ENCODE measurements at places on chromosomes 7 and 10.
A peak's percentile ranks its signal among the peaks of the same experiment; 100 is the strongest.

DNA sequence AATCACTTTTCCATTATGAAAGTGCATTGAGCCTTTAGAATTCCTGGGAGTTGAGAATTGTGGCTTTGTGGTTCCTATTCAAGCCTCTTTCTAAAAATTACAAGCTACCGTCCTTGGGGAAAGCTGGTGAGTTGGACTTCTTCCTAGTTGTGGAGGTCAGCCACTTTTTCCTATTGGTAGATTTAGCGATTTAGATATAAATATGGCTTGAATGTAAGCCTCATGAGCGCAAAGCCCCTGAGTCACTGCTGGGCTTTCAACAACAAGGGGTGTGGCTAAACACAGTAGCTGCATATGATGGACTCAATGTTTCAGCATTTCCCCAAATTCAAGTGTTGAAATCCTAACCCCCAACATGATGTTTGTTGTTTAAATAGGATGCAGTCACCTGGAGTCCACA, 150.0 kb upstream of the IGFBP3 start:
- no peak for DNase-seq

DNA sequence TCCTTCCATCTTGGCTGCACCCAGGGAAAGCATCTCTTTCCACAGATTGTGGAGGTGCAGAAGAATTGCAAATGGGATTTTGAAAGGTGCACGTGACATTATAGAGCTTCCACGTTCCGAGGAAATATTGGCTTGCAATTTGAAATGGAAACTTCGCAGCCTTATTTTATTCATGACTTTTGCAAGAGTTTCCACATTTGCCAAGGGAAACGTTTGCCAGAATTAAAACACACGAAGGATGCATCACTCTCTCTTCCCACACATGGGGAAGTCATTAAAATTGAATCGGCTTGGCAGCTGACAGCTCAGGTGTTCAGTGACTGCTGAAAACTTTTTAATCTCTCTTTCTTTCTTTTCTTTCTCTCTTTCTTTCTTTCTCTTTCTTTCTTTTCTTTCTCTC, 475.4 kb upstream of the IGFBP3 start:
- DNase-seq, result no peak

GRCh38 chr10:88810196-88810961, 7.8 kb downstream of the LIPM start:
- DNase-seq, result peak; percentile 64

DNA sequence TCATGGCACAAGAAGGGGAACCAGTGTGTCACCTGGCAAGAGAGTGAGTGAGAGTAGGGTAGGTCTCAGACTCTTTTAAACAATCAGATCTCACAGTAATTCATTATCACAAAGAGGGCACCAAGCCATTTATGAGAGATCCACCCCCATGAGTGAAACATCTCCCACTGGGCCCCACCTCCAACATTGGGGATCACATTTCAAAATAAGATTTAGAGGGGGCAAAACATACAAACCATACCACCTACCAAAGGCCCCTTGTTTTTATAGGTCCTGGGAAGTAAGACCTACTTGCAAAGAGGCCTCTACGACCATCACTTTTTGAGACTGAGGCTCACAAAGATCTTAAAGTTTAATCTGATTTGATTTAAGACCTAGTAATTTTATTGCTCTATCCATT, 134.9 kb downstream of the NRCAM start:
- no peak for DNase-seq

DNA sequence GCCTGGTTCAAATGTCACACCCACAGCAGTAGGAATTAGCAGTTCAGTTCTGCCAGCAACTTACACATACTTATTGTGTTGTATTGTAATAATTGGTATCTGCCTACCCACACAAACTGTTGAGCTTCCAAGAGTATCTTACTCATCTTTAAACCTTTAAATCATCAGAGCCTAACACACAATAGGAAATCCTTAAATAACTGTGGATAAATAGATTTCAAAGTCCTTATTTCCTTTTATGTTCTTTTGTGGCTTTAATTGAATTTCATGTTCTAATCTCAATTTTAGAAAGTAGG, 3.9 kb downstream of the CASD1 start:
- no peak for DNase-seq

- DNase-seq, result no peak
Observed at GRCh38 chr10:55224007-55224781, 423.2 kb upstream of the PCDH15 start.

DNA sequence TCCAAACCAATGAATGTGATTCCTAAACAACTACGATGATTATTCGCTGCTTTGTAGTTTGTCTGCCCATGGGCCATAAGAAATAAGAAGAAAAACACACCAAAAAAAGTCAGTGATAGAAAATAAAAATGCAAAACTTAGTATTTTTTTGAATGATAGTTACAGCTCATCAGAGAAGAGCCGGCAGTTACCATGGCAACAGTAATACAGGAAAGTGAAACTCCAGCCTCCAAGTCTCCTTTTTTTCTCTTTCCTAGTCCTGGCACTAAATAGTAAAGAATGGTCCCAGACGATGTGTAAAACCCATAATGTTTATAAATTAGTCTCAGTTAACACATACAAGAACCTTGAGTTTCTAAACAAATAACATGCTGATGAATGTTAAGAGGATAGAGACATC, 21.6 kb upstream of the LHFPL3 start:
- DNase-seq, result no peak

DNA sequence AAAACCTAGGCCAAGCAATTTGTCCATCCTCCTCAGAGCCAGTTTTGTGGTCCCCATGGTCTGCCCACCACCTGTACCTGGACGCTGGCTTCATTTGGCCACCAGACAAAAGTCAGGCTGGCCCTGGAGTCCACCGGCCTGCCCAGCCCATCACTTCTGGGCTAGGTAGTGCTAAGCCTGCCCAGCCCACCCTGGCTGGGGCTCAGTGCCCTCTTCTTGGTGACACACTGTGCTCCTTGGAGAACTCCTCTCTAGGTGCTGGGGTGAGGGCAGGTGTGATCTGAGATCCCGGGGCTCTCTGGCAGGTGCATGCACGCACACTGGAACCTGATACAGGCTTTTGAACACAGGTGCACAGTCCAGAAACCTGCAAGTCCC, 1.1 kb downstream of the AIFM2 start:
- no peak for DNase-seq

DNA sequence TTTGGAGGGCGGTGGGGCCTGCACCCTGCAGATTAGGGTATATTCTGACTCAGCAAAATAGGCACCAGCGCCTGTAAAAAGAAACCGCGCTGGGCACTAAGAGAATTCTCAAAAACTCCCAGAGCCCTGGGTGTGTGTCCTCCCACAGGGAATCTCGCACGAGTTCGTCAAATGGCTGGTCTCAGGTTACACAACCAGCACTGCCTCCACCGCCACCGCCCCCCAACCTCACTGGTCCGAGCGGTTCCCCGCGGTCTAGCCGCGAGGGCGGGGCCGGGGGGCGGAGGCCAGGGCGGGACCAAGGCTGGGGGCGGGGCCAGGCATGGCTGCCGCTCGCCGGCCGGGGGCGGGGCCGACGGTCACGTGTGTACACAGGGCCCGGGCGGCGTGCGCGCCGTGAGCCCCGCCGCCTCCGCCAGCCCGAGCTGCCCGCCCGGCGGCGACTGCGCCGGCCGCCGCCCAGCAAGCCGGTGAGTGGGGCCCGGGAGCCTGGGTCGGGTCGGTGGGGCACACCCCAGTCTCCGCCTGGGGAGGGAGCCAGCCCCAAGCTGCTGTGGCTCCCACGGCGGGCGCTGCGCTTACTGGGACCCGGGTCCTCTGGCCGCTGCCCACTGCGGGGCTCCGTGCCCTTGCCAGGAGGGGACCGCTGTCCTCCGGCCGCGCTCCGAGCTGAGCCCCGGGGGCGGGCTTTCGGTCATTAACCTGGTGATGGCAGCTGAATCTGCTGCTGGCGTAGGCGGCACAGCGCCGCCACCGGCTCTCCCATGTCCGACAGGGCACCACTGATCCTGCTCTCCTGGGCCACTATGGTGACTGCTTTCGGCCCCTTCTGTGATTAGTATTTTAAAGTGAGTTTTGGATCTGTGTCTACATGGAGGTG, at the start of gene GPR146:
TSS of gene GPR146 (plus strand) at position 358 of the 880 bp plus-strand sequence. CDS start 12,970 bp downstream, outside the sequence.
- peak; percentile 92 for DNase-seq

DNA sequence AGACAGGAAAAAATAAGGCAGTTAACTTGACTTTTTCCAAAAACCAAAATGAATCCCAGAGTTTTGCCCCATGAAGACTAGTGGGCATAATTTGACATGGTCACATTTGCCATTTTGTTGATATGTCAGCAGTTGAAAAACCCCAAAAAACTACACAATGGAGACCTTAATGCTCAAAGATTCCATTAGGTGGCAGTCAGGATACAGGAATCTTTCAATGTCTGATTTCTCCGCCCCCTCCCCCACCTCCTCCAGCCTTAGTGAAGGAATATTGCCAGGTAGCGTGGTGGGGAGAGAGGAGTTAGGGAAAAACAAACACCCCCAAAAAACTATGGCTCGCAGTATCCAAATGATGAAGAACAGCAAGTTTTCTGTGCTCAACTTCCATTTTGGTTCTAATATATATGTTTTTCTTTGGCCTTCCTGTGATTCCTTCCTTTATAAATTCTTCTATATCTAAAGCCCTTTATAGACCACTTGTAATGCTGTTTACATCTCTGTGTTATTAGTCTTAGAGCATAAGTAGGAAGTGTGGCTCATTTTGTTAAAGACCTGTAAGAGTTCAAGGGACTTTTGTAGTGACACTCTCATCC, 6.7 kb upstream of the SMNDC1 start:
- DNase-seq, result peak; percentile 62

GRCh38 chr10:52409928-52410327, 95.8 kb downstream of the DKK1 start:
- no peak for DNase-seq

GRCh38 chr10:89203237-89203636, 3.9 kb downstream of the CH25H start:
- no peak for DNase-seq

DNA sequence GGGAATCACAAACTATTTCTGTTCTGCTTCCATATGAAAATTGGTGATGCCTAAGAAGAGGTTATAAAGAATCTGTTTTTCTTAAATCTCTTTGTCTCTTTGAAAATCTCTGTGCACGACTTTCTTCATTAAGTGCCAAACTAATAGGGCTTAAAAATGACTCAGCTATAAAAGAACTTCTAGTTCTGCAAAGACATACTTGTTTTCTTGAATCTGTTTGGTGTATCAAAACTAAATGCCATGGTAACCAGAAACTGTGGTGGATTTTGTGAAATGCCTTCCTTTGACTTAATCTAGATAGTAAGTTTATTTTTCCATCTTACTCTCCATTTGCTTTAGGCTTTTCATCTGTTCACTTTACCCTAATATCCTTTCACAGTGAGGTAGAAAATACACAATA, 417.8 kb downstream of the PARD3 start:
- no peak for DNase-seq

DNA sequence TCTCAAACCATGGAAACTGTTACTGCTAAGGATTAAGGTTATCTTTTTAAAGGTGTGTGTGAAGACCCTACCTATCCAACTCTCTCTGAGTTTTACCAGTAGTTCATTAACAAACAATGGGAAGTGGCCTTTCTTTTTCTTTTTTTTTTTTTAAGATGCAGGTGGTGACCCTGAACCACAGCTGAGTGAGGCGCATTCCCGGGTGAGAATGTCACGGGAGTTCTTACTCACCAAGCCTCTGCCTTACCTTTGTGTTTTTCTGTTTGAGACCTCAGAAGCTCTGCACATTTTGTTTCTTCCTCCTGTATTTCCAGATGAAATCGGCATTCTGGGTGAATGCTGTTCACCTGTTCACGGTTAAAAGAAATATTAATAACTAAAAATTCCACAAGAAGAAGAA, 2.5 kb downstream of the VIPR2 start:
- DNase-seq, result no peak

DNA sequence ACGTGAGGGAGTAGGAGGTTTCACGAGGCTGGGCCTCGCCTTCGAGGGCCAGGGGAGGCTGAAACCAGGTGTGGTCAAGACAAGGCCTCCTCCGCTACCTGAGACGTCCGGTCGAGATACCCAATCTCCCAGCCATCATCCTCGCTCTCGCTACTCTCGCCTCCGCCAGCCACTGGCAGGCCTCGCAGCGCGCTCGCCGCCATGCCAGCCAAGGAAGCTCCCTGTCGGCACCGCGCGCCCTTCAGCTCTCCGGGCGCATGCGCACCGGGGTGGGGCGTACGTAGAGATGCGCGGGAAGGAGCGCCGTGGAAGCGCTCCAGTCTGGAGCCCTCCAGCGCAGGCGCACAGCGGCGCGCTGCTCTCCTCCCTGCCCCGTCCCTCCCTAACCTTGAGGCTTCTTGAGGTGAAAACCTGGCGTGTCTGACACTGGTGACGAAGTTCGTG, at the start of gene ASZ1:
TSS of gene ASZ1 (minus strand) at position 236 of the 444 bp plus-strand sequence. CDS start at position 203, 33 bp downstream.
- no peak for DNase-seq

DNA sequence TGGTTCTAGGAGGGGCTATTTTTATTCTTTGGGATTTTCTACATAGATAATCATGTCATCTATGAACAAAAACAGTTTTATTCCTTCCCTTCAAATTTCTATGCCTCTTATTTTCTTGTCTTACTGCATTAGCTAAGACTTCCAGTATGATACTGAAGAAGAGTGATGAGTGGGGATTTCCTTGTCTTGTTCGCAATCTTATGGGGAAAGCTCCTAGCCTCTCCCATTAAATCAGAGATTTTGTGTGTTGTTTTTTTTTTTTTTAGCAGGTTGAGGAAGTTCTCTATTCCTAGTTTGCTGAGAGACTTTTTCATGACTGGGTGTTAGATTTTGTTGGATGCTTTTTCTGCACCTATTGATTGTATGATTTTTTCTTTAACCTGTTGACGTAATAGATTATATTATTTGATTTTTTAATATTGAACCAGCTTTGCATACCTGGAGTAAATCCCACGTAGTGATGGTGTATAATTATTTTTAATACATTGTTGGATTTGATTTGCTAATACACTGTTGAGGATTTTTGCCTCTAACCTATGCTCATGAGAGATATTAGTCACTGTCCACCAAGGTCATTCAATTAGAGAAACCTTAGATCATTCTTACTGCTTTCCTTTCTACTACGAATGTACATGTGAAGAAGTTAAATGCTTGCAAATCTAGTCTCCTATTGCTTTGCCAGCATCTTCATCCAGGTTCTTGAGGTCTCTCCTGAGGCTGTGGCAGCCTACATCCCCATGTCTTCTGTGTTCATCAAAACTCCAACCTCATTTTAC, 6.5 kb downstream of the ATP5F1C start:
- DNase-seq, result no peak

- no peak for DNase-seq
Observed at GRCh38 chr10:5752301-5752871, 60.8 kb downstream of the GDI2 start.

GRCh38 chr10:101568054-101568745, 19.9 kb downstream of the POLL start:
- DNase-seq, result no peak
